NCI-H2227 treated with DMSO at 0.1 percent for 48 hours (cell line): ENCODE measurements at places on chromosomes 7 and 10.

- no peak for DNase-seq
Observed at GRCh38 chr10:130045091-130045652, 65.5 kb downstream of the C10orf143 start.

DNA sequence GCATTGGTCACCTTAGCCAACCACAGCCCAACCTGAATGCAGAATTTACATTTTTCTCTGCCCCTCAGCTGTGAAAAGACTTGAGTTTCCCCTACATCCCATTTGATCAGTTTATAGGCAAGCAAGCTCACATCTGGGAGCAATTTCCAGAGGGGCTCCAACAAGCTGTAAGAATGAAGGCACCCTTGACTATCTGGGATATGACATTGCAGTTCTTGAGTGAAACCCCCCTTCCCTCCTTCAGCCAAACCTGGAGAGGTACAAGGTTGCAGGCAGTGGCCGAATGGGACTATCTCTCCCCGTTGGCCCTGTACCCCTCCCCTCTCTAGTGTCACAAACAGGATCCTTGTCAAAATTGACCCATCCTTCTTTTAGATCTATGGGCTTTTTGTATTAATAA lies 30.5 kb downstream of the POLL start:
- no peak for DNase-seq

DNA sequence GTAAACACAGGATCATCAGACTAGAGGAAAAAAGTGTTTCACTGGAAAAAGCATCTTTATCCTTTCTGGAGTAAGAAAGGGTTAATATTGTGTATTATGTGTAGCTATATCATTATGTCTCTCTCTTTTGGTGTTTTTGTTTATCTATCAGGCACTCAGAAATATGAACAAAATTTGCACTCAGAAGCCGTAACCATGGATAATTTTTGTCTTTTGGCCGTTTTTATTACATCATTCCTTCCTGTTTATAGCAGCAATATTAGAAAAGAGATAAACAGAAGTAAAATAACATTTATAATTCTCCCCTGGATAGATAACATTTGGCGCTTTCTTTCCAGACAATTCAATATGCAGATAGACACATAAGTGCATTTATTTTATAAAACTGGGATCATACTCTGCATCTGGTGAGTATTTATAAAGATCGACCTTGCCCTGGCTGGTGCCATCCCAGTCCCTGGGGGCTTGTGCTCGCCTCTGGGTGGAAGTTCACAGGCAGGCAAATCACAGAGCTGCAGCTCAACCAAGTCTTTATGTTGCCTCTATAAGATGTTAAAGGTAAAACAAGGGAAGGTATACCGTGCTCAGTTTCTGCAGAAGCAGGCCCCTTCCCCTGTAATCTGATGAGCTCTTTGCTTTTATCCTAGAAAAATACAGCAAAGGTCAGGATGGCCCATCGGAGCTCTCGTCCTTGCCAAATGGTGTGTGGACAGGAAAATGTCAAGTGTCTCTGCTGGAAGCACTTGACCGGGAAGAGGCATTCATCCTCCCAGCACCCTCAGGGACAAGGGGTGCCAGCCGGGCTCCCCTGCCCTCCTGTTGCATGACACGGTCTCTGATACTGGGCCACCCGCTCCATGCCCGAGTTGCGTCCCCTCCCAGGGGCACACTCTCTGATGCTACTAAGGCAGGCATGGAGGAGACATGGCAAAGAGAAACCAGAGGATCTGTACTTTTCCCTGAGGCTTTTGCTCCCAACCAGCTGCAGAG lies 43.9 kb downstream of the PYROXD2 start:
- DNase-seq: no peak

DNA sequence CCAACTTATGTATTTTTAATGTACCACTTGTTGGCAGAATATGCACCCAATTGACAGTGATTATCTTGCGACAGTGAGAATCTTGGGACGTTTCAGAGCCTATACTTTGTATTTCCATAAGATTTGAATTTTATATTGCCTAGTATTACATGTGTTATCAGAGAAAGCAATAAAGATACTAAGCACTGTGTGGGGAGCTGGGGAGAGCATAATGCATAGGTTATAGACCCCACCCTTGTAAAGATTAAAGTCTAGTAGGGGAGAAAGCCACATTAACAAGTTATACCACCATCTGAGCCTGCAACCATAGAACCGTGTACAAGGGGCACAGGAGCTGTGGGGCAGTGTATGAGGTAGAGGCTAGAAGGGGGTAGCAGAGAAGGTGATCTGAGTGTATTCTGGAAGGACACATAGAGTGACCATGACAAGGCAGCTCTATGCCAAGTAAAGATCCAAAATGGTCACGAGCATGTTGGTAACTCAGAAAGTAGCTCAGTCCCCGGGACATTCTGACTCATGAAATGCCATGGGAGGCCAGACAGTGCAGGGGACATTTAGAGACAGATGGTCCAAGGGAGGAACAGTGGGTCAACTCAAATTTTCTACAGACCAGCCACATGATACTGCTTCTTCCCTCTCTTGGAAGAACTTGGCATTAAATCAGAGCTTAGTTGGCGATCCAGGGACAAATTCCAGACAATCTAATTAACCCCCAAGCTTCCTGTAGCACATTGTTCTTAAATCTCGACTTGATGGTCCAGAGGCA lies 84.5 kb downstream of the ADRA2A start:
- no peak for DNase-seq

DNA sequence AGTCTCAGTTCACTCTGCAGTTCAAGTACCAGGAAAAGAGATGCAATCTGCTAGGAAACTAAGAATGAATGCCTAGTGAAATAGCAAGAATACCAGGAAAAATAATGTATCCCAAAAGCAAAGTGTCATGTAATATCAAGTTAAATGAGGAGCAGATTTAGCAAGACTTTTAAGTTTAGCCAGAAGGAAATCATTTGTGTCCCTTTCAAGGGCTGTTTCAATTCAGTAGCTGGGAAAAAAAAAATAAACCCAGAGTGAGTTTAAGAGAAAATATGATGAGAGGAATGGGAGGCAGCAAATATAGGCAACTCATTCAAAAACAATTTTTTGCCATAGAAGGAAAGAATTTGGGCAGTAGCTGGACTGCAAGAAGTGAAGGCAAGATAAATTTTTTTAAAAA lies 135.8 kb downstream of the DGKB start:
- no peak for DNase-seq

DNA sequence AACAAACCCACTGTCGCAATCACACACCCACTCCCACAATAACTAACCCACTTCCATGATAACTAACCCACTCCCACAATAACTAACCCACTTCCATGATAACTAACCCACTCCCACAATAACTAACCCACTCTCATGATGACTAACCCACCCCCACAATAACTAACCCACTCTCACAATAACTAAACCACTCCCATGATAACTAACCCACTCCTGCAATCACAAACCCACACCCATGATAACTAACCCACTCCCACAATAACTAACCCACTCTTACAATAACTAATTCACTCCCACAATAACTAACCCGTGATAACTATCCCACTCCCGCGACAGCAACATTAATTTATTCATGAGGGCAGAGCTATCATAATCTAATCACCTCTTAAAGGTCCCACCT lies 105.8 kb downstream of the COL13A1 start:
- no peak for DNase-seq
